ENCODE measurements at places on chromosomes 2 and 18. TPM values are rescaled to one million over a fixed set of nuclear protein-coding genes. Genes with fewer than 3 reads are reported as not detected.

DNA sequence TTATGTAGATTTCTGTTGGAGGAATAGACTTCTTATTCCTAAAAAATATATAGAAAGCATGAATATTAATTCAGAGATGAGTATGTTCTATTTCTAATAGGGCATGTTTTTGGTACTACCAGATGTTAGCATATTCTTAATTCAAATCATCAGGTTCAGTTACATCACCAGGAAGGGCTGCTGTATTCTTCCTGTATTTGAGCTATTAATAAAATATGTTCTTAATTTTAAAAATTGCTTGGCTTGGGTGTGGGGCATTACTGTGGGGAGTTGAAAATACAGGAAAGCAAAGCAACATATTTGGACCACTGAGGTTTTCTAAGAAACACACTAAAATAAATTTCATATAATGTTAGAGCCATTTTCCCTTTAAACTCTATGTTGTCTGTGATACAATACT is 343.0 kb downstream of the EPHA4 start:
- DNase-seq: no peak

GRCh38 chr18:3867236-3867635 is 417.3 kb downstream of the TGIF1 start:
- no peak for DNase-seq

MATN3 gene
- 0.76 TPM for total RNA-seq

C2orf80 gene
- total RNA-seq: not detected

DNA sequence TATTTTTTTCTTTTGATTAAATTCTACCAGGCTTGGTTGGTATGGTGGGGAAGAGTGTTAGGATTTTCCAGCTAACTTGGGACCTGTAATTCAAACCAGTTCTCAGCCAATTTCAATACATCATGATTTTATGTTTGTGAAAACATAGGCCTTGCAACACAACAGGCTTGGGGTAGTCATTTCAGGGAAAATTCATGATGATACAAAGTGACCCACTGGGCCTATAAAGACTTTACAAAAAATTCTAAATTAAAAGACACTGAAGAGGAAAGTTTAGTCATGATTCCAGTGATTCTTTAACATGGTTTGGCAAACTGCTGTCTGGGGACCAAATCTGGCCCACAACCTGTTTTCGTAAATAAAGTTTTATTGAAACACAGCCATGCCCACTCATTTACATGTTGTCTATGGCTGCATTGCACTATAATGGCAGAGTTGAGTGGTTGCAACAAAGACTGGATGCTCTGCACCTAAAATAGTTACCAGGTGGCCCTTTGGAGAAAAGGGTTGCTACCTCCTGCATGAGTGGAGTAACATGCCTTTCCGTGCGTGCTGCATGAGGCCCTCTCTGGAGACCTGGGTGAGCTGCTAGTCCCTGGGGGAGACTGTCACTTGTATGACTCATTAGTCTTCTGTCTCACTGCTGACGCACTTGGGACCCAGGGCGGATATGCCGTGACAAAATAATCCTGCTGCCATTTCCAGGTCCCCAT is 73.6 kb downstream of the NPAS2 start:
- DNase-seq: no peak

- peak; percentile 64 for DNase-seq
Measured at GRCh38 chr2:176001281-176001915, 669 bp downstream of the LNPK start.

- no peak for DNase-seq
Measured at GRCh38 chr2:176284461-176285049, 15.3 kb downstream of the MTX2 start.

DNA sequence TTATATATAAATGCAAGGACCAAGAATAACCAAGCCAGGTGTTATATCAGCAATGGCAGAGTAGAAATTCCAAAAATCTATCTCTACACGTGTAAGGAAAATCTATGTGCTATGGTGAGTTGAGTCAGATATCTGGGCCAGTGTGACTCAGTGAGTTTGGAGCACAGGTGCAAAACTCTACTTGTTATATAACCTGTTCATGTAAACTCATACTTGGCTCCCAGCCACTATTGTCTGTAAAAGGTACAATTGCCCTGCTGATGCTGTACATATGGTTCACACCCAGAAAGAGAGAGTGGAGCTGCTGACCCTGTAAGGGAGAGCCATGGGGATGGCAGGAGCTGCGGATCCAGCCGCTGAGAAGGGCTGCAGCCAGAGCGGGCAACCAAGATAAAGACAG is 112.0 kb downstream of the TRABD2A start:
- DNase-seq: no peak

HS6ST1 gene
- total RNA-seq: 55.7 TPM

DNA sequence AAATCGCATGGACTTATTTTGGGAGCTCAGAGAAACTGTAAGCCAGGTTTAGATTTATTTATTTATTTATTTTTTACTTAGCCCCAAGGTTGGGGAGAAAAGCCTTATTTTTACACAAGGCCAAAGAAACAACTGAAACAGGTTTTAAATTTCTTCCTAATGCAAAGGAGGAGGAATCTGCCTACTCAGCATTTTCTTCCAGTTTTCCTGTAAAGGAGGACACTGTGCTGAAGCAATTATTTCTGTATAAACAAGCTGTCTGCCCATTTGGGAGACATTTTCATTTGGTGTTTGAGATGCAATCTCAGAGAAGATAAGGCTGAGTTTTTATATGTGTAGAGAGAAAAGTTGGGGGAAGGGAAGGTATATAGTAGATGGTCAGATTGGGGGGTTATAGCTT is 125.0 kb downstream of the ETAA1 start:
- no peak for DNase-seq

All from suprapubic skin (tissue), 4 donors.